Stimulated activated naive B cell treated with anti-CD40 and anti-IgM and Interleukin-4, amounts not matched to agents 10 μg/mL and 1 μg/mL and 100 μg/mL, for 72 hours (primary cell): ENCODE measurements at places on chromosomes 6 and 20.

DNA sequence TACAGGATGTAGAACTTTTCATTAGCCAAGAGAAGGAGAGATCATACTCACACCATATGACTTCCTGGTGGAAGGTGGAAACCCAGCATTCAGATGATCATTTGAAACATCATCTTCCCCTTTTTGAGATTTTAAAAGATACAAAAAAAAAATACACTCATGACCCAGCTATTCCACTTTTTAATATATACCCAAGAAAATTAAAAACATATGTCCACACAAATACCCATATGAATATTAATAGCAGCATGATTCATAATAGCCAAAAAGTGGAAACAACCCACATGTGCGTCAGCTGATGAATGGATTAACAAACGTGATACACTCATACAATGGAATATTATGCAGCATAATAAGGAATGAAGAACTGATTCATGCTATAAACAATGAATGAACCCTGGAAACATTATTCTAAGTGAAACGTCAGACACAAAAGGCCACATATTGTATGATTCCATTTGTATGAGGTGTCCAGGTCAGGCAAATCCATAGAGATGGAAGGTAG lies 130.0 kb upstream of the SGK1 start:
- no peak for DNase-seq

- DNase-seq = no peak
These were observed 980.3 kb upstream of the FLRT3 start for GRCh38 chr20:15317546-15318232.

DNA sequence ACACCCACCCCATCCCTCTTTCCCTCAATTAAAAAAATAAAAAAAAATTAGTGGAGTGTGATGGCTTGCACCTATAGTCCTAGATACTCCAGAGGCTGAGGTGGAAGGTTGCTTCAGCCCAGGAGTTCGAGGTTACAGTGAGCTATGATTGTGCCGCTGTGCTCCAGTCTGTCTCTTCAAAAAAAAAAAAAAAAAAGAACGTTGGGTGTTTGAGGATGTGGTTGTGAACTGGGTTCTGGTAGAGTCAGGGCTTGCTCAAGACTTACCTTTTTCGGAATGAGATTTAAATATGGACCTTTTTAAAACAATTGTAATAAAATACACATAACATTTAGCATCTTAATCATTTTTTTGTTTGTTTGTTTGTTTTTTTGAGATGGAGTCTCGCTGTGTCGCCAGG lies 211.9 kb downstream of the OR2B2 start:
- DNase-seq = no peak

- DNase-seq = no peak
These were observed 403.6 kb downstream of the UTRN start for GRCh38 chr6:144688713-144689112.

DNA sequence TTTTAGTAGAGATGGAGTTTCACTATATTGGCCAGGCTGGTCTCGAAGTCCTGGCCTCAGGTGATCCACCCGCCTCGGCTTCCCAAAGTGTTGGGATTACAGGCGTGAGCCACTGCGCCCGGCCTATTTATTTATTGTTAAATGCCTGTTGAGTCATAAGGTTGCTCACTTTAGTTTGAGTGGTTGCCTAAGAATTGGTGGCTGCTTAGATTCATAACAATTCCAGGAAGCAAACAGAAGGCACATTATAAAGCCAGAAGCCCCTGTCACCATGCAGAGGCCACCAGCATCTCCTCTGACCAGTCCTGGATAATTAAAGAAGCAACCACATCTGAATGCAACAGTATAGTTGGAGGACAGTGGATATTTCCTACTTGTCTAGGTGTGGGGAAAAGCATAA lies 24.0 kb upstream of the ARMH2 start:
- DNase-seq = no peak

DNA sequence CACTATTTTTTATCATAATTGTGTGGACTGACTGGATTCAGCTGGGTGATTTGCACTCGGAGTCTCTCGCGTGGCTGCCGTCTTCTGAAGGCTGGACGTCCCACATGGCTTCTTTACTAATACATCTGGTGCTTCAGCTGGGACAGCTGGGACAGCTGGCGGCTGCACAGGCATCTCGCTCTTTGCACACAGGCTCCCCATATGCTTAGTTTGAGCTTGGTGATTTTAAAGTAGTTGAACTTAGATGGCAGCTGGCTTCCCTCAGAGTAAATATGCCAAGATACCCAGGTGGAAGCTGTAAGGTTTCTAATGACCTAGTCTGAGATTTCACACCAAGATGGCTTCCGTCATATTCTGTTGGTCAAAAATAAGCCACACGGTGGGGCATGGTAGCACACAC lies 38.7 kb upstream of the PPP1R3G start:
- no peak for DNase-seq

GRCh38 chr6:125888989-125889656 lies 67.4 kb upstream of the HINT3 start:
- DNase-seq = no peak

DNA sequence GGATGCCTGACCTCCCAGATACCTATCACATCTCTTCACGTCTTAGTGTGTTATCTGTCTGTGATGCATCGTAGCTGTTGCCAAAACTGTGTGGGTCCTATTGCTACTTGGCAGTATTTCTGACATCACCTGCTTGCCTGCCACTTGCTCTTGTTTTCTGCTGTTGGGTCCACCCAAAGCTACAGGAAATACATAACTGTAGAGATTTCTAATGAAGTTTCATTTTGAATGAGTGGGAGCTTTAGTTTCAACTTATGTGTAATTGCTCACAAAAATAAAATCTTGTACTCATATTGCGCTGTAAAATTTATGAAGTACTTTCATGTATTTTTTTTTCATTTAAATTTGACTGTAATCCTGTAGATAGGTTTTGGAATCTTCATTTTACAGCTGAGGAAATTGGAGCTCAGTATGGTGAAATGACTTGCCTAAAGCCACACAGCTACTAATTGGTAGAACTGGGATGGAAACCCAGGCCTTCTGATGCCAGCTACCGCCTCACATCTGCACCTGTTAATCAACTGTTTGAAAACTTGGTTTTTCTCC lies 113.6 kb upstream of the MAN1A1 start:
- DNase-seq = no peak

- no peak for DNase-seq
These were observed 2.5 kb downstream of the CST7 start for GRCh38 chr20:24951536-24952083.

DNA sequence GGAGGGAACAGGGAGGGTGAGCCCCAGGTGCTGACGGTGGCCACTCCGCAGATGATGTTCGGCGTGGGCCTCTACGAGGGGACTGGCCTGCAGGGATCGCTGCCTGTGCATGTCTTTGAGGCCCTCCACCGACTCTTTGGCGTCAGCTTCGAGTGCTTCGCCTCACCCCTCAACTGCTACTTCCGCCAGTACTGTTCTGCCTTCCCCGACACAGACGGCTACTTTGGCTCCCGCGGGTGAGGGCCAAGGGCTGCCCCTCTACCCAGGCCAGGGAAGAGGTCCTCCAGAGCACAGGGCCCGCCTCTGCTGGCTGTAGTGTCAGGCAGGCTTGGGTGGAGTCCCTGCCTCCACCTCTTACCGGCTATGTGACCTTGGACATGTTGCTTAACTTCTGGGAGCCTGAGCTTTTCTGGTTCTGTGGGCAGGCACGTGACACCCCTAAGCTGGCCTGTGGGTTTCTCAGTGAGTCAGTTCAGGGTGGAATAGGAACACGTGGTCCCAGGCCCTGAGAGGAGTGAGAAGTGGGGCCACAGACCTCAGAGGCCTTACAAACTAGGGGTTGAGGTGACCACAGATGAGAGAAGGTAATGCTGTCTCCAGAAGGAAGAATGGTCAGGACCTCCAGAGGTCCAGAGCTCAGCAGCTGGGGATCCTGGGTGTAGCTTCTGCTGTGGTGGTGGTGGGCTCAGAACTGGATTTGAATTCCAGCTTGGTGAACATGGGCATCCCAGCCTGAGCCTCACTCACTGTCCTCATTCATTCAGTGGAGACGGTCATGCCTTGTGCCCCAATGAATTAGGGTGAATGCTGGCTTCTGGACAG lies 11.9 kb downstream of the PCIF1 start:
- DNase-seq = no peak

GRCh38 chr6:142693441-142693840 lies 251.5 kb downstream of the HIVEP2 start:
- no peak for DNase-seq

DNA sequence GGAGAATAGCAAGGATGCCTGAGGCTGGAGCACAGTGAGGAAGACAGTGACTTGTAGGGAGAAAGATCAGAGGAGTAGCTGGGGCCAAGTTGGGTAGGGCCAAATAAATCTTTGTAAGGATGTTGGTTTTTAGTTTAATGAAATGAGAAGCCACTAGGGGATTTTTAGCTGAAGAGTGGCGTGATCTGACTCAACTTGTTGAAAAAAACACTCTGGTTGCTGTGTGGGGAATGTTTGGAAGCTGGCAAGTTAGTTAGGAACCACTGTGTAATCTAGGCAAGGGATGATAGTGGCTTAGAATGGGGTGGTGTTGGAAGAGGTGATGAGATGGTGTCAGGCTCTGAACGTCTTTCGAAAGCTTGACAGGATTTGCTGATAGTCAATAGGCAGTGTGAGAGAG lies 176.1 kb upstream of the HDDC2 start:
- no peak for DNase-seq

DNA sequence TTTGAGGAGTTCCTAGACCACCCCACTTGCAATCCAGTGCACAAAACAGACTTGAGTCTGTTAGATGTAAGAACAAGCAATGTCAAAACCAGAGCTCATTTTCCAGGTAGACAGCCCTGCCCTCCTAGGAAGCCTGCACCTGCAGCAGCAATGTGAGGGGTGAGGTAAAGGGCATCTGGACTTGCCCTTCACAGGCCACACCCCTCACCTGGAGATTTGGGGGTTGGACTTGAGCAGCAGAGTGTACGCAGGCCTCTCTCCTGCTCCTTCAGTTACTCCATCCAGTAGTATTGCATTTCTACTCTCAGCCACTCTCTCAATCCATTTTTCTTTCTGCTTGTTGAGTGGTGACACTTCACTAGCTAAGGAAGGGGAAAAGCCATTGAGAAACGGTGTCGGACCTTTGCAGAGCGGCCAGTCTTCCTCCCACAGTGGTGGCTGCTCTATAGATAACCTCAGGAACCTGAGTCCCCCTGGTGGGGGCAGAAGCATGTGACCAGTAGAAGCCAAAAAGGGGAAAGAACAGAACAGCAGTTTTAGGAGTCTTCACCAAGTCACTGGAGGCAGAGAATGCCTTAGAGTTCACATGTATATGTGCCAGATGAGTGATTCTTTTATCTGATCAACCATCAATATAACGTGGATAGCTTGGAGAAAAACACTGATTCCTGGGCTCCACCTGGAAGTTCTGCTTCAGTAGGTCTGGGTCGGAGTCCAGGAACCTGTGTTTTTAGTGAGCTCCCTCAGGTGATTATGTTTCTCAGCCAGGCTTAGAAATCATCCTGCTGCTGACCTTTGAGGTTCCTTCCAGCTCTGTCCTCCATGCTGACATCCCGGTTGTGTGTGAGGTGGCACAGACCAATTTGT lies 28.0 kb downstream of the ARFGEF2 start:
- no peak for DNase-seq

DNA sequence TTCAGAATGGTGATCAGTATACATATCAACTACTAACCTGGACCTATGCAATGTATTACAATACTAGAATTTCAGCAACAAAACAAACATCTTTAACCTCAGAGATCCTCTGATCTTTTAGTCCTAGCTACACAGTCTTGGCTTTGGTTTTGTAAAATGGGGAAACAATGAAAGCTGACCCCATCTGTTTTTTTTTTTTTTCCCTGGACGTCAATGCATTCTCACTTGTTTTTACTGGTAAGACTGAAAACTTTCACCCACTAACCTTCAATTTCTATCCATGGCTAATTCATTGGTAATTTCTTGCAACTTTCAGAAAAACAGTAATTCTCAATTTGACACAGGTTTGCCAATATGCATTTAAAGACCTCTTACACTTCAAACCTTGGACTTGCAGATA lies 3.0 kb downstream of the KIF13A start:
- DNase-seq = no peak

- no peak for DNase-seq
These were observed 110.9 kb upstream of the JAG1 start for GRCh38 chr20:10784554-10785183.

- DNase-seq = no peak
These were observed 38.9 kb downstream of the STK35 start for GRCh38 chr20:2140561-2140960.

DNA sequence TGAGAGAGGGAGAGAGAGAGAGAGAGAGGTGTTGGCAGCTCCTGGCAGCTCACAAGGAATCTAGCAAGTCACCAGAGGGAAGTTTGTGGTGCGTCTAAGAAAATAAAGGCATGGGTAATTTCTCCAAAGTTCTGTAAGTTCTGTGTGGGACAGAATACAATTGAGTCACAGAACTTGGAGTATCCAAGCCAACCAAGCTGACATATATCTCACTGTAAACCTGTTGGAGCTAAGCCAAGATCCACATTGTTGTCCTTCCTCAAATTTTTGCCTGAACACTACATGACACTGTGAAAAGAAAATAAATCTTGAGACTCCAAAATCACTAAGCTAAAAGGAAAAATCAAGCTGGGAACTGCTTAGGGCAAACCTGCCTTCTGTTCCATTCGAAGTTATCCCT lies 436.7 kb downstream of the MEI4 start:
- no peak for DNase-seq

DNA sequence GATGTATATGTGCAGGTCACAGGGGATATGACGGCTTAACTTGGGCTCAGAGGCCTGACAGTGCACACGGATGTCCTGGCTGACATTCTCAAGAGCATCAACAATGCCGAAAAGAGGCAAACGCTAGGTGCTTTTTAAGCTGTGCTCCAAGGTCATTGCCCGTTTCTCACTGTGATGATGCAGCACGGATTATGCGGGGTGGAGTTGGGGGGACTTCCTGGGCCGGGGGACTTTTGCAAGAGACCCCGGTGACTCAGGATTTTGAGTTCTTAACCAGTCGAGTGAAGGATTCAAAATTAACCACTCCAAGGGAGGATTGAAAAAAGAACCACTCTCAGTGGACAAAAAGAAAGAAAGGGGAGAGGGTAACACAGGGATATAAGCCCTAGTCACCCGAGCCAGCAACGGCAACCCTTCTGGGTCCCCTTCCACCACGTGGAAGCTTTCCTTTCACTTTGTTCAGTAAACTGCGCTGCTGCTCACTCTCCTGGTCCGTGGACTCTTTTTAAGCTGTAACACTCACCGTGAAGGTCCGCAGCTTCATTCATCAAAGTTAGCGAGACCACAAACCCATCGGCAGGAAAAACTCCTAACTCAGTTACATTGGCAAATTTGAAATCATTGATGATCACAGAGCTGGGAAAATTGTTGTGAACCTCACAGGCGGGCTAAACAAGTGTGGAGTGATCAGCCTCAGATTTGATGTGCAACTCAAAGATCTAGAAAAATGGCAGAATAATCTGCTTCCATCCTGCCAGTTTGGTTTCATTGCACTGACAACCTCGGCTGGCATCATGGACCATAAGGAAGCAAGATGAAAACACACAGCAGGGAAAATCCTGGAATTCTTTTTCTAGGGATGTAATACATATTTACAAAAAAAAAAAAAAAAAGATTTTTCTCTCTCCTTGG lies 199.3 kb downstream of the ARID1B start:
- DNase-seq = no peak

GRCh38 chr6:11042025-11042749 lies 1.9 kb downstream of the ELOVL2 start:
- DNase-seq = no peak

- DNase-seq = no peak
These were observed 88.6 kb downstream of the FNDC1 start for GRCh38 chr6:159257846-159258245.
